ENCODE measurements at places on chromosomes 12 and 14.

GRCh38 chr12:24069532-24070395, 120.3 kb upstream of the SOX5 start:
- no peak for DNase-seq

GRCh38 chr12:109938947-109939346, 38.9 kb downstream of the TCHP start:
- DNase-seq: no peak

- DNase-seq: no peak
Measured at GRCh38 chr14:69105326-69105725, 47.6 kb downstream of the DCAF5 start.

DNA sequence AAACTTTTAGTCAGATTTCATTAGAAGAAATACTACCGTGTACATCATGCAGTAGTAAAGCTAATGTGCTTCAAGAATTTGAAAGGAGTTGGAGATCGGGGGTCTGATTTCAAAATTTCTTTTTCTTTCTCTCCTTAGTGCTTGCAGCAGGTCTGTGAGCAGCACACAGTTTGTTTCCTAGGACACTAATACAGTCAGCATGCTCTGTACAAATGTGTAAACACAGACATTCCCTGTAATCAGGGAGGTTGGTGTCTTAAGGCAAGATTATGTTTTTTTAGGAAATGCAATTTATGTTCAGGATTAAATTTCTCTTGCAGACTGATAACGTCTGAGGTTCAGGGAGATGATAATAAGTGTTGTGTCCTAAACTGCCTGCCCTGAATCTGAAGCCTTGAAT, 142.7 kb downstream of the ALX1 start:
- no peak for DNase-seq

DNA sequence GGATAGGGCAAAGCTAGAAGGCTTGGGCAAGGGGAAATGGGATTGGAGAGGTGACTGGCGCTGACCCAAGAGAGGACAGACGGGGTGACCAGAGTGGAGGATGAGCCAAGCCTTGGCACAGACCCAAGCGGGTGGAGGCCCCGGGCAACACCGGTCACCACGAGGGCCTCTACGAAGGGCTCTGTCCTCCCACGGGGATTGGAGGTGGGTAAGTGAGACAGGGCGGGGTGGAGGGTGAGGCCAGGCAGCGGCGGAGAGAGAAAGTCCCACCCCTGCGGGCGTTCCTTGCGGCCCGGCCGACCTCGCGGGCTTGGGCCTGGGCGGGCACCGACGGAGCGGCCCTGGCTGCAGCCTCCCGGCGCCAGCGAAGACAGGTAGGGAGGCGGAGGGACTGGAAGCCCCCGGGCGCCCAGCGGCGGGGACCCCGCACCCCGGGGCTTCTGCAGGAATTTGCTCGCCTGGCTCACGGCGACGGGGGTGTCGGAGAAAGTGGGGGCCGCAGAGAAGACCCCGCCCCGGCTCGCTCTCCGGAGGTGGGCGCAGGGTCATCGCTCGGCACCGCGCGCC, at the start of gene PAPLN:
Gene PAPLN, plus strand, starts transcription at position 288 of the 567 bp plus-strand sequence. CDS start 2,273 bp downstream, outside the sequence.
- no peak for DNase-seq

GRCh38 chr12:40946612-40947194, 241.4 kb upstream of the PDZRN4 start:
- DNase-seq: peak; percentile 3

- DNase-seq: no peak
Measured at GRCh38 chr12:28247806-28248205, 57.5 kb downstream of the CCDC91 start.

GRCh38 chr12:100464529-100464928, 9.1 kb upstream of the NR1H4 start:
- no peak for DNase-seq

GRCh38 chr12:104049278-104049902, 597 bp downstream of the GLT8D2 start:
- DNase-seq: no peak

GRCh38 chr12:31362759-31363415, 36.9 kb upstream of the SINHCAF start:
- DNase-seq: no peak

DNA sequence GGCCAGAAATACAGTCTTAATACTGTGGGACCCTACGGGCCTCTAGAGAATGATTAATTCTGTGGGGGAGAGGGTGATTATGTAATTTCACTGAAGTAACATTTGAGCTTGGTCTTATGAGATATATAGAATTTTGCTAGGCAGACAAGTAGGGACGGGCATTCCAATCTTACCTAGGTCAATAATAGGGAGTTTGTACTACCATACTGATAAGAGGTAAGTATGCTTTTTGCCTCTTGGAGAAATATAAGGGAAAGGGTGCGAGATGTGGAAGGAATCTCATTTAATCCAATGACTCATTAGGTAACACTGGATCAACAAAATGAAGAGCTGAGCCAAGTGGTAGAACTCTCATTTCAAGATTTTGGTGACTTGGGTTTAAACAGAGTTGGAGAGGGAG, 5.2 kb downstream of the RAB5B start:
- no peak for DNase-seq

GRCh38 chr12:52608161-52608560, 6.9 kb upstream of the KRT72 start:
- no peak for DNase-seq

DNA sequence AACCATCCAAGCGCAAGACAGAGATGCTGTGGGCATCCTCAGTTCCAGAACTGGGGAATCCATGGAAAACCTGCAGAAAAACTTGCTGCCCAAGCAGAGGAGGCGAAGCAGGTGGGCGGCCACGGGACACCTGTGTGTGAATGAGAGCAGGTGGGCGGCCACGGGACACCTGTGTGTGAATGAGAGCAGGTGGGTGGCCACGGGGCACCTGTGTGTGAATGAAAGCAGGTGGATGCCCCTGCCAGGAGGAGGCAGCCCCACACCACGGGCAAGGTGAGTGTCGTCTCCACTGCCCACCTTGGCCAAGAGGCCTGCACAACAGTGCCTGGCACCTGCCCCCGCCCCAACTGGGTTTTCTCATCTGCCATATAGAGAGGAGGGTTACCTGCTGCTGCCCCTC, 59.2 kb downstream of the GSC start:
- DNase-seq: no peak

DNA sequence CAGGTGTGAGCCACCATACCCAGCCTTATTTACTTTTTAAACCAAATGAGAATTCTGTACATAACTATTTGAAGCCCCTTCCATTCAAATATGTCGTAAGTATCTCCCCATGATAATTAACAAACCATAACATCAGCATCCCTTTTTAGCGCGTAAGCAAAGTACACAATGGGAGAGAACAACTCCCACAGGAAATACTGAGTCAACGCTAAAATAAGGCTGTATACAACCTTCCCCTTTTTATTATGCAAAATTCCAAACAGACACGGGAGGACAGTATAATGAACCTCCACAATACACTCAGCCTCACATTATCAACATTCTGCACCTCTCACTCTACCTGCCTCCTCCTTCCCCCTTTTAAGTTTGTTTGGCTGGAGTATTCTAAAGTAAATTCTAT, 73.5 kb downstream of the CCDC88C start:
- DNase-seq: no peak

DNA sequence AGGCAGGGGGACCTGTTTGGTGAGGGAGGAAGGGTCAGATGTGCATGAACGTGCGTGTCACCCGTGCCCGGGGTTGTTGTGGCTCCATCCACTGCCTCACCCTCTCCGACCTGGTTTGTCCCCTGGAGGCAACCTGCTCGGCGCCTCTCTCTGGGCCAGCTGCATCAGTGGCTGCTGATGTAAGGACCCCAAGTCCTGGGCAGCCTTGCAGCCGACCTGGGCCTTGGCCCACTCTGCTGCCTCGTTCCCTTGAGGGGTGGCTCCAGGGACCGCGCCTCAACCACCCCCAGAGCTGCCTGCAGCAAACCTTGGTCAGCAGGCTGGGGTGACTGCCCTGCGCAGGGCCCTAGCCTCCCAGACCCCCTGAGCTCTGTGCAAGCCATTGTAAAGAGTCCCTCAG, 351.7 kb downstream of the TMEM121 start:
- no peak for DNase-seq

DNA sequence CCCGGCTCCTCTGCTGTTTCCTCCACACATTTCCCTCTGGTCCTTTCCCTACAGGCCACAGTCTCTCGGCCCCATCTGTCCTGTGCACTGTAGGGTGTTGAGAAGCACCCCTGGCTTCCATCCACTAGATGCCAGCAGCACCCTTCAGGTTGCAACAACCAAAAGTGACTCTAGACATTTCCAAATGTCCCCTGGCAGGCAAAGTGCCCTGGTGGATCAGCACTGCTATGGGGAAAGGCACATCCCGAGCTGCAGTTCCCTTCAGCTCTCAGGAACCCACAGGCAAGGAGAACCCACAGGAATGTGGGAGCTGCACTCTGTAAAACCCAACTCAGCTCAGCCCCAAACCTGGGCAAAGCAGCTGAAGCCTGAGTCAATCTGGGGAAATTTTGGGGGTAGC, 77.0 kb downstream of the RBM19 start:
- DNase-seq: no peak

DNA sequence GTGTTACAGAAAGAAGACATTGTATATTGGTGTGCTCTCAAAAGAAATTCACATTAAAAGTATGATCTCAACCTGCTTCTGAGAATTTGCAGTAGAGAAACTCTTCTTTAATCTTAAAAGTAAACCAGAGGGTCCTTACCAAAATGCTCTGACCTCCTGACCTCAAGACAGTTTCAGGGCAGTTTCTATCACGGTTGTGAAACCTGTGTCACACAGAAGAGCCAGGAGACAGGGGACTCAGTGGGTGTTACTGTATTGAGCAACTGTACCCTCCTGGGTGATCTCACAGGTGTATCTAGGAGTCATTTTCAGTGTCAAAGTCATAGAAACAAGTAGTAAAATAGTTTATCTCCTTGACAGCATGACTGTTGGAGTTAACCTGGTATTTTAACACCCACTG, 178.0 kb downstream of the GRIP1 start:
- no peak for DNase-seq

All from central memory CD4-positive, alpha-beta T cell (primary cell).